Stimulated activated naive CD8-positive, alpha-beta T cell treated with anti-CD3 and anti-CD28 coated beads, Interleukin-15, amount 100 ng/mL, for 72 hours (primary cell): ENCODE measurements at places on chromosomes 1 and 21.
A peak's percentile ranks its signal among the peaks of the same experiment; 100 is the strongest.

- DNase-seq = no peak
Measured at GRCh38 chr1:36086529-36087232, 2.0 kb upstream of the ADPRS start.

- no peak for DNase-seq
Measured at GRCh38 chr1:162782671-162783070, 7.8 kb upstream of the HSD17B7 start.

GRCh38 chr1:225691377-225691776 is 38.5 kb upstream of the ENAH start:
- DNase-seq = no peak

DNA sequence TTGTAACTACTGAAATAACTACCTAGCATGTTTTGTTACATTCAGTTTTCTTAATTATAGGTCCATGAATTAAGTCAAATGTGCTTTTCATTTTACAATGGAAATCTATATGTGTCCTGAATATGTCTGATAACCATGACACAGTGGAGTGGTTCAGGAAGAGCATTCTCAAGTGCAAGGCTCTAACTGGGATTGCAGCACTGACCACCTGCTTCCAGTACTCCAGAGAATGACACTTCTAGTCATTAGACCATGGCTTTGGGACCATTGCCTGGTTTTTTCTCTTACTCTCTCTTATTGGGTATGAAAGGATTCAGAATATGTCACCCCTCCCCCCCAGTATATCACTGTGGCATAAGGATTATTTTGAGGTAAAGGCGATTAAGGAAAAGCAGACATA is 204.9 kb upstream of the CACYBP start:
- DNase-seq = no peak

DNA sequence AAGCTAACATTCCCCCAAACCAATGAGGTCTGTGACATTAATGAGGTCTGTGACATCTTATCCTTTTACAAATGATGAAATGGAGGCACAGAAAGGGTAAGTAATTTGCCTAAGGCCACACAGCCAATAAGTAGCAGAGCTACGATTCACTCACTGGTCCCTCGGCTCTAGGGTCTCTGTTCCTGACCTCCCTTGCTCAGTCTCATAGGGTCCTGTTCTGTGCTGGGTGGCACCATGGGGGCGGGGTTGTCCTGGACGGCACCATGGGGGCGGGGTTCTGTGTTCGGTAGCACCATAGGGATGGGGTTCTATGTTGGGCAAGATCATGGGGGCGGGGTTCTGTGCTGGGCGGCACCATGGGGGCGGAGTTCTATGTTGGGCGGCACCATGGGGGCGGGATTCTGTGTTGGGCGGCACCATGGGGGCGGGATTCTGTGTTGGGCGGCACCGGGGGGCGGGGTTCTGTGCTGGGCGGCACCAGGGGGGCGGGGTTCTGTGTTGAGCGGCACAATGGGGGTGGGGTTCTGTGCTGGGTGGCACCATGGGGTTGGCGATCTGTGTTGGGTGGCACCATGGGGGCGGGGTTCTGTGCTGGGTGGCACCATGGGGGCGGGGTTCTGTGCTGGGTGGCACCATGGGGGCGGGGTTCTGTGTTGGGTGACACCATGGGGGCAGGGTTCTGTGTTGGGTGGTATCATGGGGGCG is 55.6 kb downstream of the CLSTN1 start:
- DNase-seq = no peak

DNA sequence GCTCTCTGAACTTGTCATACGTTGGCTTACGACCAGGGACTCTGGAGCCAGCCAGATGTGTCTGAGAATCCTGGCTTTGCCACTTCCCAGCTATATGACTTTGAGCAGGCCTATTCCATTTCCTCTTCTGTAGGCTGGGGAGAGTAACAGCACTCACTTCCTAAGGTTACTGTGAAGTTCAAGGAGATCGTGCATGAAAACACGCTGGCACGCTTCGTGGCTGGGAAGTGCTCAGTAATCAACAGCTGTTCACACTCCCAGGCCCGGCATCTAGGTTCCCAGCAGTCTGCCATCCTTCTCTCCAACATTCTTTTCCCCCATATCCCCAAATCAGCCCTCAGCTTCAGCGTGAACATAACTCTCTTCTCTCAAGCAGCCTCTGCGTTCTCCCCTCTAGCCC is 2.0 kb downstream of the ASCL5 start:
- DNase-seq = no peak

GRCh38 chr21:19123525-19123924 is 719.9 kb upstream of the TMPRSS15 start:
- DNase-seq = no peak

GRCh38 chr1:163863731-163864130 is 542.0 kb downstream of the NUF2 start:
- no peak for DNase-seq

- no peak for DNase-seq
Measured at GRCh38 chr1:226320930-226321329, 12.0 kb upstream of the LIN9 start.

- no peak for DNase-seq
Measured at GRCh38 chr1:187513190-187513589, 684.4 kb downstream of the PLA2G4A start.

GRCh38 chr1:116107371-116107770 is 3.8 kb upstream of the MAB21L3 start:
- no peak for DNase-seq

DNA sequence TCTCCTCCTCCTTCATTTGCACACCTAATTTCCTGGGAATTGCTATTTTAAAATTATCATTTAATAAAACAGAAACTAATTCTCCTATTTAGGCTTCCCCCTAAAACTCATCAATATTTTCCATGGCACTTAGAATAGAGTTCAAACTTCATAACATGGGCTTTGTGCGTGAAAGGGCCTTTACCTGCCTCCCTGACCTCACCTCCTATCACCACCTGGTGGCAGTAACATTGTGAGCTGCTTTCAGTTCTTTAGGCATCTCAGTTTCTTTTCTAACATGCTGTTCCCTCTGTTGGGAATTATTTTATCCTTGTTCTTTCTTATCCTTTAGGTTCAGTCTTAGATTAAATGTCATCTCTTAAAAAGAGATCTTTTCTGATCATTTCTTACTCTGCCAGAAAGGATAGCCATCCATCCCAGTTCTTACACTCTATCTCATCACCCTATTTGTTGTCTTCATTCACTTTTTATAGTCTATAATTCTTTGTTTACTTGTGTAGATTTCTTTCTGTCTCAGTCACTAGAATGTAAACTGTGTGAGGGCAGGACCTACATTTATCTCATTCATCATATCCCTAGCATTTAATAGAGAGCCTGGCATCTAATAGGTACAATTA is 133.8 kb upstream of the KIAA1614 start:
- no peak for DNase-seq

- peak; percentile 3 for DNase-seq
Measured at GRCh38 chr1:53349968-53350852, 22.3 kb upstream of the LRP8 start.

- DNase-seq = no peak
Measured at GRCh38 chr1:207902566-207902965, 8.4 kb downstream of the CD34 start.

DNA sequence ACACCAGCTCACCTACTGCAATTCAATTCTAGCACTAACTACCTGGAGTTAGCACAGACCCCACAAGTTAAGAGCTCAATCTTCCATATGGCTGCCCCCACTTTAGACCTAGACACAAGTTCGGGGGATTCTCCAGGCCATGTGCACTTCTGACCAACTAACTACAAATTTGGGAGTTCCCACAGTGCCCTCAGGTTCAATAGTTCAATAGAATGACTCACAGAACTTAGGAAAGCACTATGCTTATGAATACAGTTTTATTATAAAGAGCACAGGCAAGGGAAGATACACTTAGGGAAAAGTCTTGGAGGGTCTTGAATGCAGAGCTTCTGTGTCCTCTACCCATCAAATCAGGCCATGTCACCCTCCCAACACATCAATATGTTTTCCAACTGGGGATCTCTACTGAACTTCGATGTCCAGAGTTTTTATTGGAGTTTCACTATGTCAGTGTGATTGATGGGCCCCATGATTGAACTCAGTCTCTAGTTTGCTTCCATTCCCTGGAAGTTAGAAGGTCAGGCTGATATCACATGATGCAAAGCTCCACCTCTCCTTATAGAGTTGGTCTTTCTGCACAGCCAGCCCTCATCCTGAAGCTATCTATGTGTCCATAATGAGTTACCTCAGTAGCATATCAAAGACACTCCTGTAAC is 46.1 kb downstream of the RAVER2 start:
- DNase-seq = no peak

GRCh38 chr21:35749904-35750303 is 310.4 kb downstream of the SETD4 start:
- no peak for DNase-seq

- no peak for DNase-seq
Measured at GRCh38 chr1:66286307-66286706, 247.6 kb upstream of the SGIP1 start.

- DNase-seq = no peak
Measured at GRCh38 chr1:163331116-163331515, 9.4 kb downstream of the NUF2 start.

GRCh38 chr21:15063081-15063813 is 1.6 kb downstream of the NRIP1 start:
- DNase-seq = peak; percentile 16

GRCh38 chr1:171798765-171799164 is 17.3 kb downstream of the METTL13 start:
- DNase-seq = no peak

- DNase-seq = no peak
Measured at GRCh38 chr1:221606256-221606655, 135.6 kb downstream of the DUSP10 start.

DNA sequence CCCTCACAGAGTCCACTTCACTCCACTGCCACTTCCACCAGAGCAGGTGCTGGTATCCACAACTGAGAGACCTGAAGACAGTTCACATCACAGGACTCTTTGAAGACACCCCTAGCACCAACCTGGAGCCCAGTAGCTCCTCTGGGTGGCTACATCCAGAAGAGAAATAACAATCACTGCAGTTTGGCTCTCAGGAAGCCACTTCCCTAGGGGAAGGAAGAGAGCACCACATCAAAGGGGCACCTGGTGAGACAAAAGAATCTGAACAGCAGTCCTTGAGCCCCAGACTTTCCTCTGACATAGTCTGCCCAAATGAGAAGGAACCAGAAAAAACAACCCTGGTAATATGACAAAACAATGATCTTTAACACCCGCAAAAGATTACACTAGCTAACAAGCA is 113.2 kb downstream of the TENT5C start:
- no peak for DNase-seq

- DNase-seq = no peak
Measured at GRCh38 chr1:223393275-223394214, at the start of gene CCDC185. TSS of gene CCDC185 (plus strand) at chr1:223393415. CDS start at chr1:223393476, 61 bp downstream.

DNA sequence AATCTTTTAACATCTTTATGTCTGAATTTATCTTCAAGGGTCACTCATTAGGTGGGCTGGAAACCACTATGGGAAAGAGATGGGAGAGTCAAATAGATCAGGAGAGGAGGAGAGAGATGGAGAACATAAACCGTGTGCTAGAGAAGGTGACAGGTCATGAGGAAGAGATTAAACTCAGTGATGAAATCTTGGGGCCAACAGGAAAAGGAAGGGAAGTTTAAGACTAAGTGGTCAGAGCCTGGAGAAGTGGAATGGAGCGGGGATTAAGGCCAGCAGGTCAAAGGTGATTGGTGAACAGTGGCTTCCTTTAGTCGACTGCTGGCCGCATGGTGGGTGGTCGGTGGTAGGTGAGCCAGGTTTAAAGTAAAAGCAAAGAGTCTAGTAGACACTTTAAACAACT is 169.3 kb upstream of the IVNS1ABP start:
- no peak for DNase-seq

- peak; percentile 82 for DNase-seq
Measured at GRCh38 chr1:1959840-1960479, 40.9 kb upstream of the TMEM52 start.

DNA sequence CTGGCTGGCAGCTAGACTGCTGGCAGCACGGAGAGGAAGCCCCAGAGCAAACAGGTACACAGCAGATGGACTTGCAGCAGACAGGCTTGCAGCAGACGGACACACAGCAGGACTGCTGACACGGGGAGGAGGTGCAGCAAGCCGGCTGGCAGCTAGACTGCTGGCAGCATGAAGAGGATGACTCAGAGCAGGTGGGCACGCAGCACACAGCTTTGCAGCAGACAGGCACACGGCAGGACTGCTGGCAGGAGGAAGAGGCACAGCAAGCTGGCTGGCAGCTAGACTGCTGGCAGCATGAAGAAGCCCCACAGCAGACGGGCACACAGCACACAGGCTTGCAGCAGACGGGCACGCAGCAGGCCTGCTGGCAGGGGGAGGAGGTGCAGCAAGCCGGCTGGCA is 498 bp downstream of the KRTAP10-2 start:
- no peak for DNase-seq

- DNase-seq = no peak
Measured at GRCh38 chr1:180936110-180937011, 23.7 kb downstream of the KIAA1614 start.

- no peak for DNase-seq
Measured at GRCh38 chr1:242139442-242139841, 140.5 kb upstream of the MAP1LC3C start.

- no peak for DNase-seq
Measured at GRCh38 chr1:87682565-87682964, 353.9 kb downstream of the LMO4 start.

GRCh38 chr1:184101141-184101540 is 49.6 kb downstream of the TSEN15 start:
- DNase-seq = no peak

- DNase-seq = no peak
Measured at GRCh38 chr1:153769221-153769620, 6.0 kb upstream of the SLC27A3 start.

GRCh38 chr1:17167041-17167785 is 37.7 kb upstream of the PADI1 start:
- no peak for DNase-seq

DNA sequence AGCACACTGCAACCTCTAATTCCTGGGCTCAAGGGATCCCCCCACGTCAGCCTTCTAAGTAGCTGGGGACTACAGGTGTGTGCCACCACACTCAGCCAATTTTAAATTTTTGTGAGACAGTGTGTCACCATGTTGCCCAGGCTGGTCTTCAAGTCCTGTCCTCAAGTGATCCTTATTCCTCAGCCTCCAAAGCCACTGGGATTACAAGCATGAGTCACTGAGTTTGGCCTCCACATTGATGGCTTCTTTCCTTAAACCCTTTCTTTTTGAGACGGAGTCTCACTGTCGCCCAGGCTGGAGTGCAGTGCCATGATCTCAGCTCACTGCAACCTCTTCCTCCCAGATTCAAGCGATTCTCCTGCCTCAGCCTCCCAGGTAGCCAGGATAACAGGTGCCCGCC is 7.6 kb downstream of the KPNA6 start:
- no peak for DNase-seq

DNA sequence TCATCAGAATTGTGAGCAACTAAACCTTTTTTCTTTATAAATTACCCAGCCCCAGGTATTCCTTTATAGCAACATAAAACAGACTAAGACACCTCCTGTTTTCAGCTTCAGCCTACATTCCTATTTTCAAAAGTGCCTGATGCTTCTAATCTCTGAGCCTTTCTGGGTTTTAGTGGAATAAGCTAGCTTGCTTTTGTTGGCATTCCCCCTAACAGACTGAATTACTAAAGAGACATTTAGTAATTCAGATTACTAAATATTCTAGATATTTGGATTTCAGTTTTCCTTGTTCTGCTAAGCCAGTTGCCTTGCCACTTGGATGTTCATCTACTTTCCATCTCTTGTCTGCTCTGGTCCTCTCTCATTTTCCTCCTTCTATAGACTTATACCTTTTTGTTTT is 10.5 kb upstream of the GNG12 start:
- no peak for DNase-seq

- no peak for DNase-seq
Measured at GRCh38 chr1:162329826-162330225, 46.8 kb downstream of the SPATA46 start.
